ENCODE measurements at places on chromosomes 2 and 18.

DNA sequence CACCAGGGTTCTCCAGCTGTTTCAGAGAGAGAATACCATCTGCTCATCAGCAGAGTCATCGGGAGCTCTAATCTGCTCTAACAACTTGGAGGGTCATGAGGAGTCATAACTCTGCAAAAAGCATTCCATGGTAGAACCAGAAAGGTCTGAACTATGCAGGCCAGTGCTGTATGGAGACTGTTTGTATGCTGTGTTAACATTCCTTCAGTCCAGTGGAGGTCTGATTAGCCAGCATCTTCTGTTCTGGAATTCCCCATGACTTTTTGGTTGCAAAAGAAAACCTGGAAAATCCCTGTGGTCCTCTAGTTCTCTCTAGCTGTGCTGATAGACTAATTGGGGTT is 9.4 kb upstream of the ITGB6 start:
- no peak for DNase-seq

DNA sequence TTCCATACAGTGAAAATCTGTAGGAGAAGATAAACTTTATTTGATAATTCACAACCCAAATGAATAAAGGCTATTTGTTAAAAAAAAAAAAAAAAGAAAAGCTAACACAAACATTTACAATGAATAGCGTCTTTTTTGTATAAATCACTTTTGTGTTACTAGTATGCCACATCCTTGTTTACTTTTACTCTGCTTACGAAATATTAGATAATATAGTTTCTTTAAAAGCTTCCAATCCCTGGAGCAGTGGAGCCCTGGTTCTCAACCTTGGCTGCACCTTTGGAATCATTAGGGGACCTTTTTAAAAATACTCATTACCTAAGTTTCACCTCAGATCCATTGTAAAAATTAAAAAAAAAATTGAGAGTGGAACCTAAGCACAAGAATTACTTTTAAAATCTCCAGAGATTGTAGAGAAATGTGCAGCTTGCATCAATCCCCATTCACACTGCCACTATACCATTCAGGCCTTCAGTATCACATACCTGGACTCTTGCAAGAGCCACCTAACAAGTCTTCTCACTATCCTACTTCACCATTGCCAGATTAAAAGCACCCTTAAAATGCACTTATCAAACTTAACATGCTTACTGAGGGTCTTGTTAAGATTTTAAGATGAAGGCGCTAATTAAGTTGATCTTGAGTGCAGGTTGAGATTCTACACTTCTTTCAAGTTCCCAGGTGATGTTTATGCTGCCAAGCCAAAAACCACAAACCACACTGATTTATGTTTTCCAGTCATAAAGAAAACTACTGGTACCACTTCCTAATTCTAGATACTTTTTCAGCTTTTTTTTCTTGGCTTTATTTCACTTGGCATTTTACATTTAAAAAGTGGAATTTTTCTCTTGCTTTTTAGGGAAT is 59.7 kb upstream of the ZC3H15 start:
- no peak for DNase-seq

- DNase-seq, result no peak
Observed at GRCh38 chr18:76475450-76476194, 19.4 kb downstream of the ZNF516 start.

DNA sequence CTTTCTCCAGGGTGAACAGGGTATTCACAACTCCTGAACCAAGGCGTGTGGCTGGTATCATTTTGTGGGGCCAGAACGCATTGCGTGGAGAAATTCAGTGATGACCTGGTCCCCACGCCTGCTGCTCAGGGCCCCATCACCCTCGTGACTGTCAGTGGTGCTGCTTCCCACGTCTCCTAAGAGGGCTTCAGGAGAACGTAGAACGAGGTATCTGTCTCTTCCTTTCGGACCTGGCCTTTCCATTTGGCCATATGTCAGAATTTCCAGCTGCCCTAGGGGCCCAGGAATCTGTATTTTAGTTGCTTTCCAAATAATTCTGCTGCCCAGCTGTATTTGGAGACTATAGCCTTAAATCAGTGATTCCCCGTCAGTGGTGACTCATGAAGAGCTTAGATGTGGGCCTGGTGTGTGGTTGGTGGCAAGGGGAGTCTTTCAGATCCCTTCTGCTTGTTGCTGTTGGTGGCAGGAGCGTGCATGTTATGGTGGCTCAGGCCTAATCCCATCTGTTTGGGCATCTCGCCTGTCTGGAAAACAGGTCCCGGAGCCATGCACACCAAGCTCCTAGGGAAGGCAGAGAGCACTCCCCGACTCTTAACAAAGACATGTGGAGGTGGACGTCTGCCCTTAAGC is 56.4 kb downstream of the NPAS2 start:
- DNase-seq, result no peak

DNA sequence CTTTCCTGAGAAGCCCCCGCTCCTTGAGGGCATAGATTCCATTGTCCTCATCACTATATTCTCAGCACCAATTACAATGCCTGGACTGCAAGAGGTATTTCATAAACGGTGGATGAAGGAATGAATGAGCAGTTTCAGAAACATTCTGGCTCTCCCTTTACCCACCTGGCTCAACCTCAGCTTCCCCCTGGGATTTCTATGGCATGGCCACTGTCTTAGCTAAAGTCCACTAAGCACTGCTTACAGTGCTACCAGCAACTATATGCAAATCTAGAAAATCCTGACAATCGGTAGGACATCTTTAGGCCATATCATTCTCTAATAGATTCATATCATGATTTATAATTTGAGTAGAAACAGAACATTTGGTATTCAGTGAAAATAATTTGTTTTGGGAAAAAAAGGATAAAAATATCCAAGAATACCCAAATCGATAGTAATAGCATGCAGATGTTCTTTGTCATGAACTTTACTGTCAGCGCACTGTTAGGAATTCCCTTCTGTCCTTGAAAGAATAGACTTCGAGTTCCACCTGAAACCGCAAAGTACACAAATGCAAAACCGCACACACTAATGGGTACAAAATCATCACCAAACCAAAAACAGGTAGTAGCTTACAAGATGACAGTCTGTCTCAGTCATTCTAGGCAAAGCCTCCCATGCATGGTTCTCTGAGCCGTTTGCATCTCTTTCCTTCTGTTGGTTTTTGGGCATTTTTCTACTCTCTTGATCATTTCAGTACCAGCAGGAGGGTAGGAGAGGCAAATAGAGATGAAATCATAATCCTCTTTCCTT is 303.6 kb upstream of the ID2 start:
- DNase-seq, result no peak

GRCh38 chr2:96128456-96128855 is 9.8 kb downstream of the ASTL start:
- no peak for DNase-seq

DNA sequence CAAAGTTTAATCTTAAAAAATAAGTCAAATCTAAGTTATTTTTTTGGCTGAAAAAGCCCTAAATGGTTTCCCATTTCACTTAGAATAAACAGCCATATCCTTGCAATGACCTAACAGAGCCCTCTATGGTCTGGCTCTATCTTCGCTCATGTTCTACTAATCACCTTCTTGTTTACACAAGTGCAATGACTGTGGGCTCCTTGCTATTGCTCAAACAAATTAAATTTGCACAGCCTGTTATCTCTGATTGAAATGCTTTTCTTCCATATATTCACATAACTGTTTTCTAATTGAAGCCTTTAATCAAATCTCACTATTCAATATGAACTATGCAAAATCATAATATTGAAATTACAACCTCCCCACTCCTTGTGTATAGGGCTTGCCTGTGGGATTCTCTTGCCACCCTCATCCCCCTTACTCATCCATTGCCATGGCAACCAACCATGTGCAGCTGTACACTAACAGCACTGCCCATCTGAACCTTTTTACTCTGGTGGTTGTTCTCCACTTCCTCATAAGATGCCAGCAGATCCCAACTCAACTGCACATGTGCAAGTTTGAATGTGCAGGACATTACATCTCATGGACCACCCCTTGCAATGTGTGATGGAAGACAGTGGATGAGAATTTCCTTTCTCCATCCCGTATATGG is 1083.2 kb downstream of the SOCS6 start:
- DNase-seq, result no peak

GRCh38 chr2:215601990-215602721 is 166.3 kb upstream of the FN1 start:
- DNase-seq, result no peak

DNA sequence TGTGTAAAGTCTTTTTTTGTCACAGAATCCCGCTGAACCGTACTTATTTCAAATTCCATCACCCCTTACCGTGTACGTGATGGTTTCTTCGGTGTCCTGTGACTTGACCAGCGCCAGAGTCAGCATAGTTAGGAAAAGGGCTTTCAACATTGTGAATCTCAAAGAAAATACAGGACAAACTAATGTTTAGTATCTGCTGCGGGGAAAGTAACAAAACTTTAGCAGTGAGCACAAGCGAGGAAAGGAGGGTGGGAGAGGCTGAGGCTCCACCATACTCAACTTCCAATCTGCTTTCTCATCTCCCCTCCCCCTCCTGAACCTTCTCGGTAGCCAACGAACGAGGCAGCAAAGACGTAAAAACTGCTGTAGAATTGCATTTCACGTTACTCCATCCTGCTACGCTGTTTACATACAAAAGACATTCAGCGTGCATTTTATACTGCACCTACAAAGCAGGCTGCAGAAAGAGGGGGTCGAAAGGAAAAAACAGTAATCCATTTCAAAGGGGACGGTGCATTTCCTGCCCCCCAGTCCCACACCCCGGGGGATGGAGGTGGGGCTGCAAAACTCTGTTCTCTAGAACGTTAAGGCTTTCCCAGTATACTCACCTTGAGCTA is 1.2 kb downstream of the EFEMP1 start:
- no peak for DNase-seq

DNA sequence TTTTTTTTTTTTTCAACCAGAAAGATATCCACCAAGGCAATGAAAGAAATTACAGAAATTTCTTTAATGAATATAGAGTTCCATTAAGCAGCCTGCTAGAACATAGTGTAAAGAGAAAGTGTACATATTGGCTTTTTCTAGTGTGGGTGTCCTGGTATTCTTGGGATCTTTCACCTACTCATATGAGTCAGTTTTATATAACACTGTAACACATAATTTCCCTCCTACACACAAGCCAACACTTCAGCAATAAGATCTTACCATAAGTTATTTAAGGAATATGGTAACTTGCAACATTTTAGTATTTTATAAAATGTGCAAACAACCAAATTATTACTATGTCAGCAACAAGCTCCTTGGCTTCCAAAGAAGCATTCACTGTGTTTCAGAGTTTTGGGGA is 59.9 kb downstream of the ZRANB3 start:
- no peak for DNase-seq

DNA sequence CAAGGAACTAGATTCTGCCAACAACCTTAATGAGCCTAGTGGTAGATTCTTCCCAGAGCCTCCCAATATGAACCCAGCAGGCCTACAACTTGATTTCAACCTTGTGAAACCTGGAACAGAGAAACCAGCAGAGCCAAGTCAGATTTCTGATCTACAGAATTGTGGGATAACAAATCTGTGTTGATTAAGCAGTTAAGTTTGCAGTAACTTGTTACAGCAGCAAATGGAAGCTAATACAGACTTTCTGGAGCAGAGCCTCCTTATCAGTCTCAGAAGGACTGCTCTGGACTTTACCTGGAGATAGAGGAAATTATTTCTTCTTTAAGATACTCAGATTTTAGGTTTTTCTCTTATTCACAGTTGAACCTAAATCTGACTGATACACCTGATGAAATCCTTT is 225.5 kb downstream of the DYM start:
- DNase-seq, result no peak

- no peak for DNase-seq
Observed at GRCh38 chr18:13370995-13371625, 152.6 kb downstream of the LDLRAD4 start.

- DNase-seq, result no peak
Observed at GRCh38 chr2:44005846-44006245, 10.1 kb upstream of the LRPPRC start.

- no peak for DNase-seq
Observed at GRCh38 chr2:1775511-1776035, 31.3 kb upstream of the PXDN start.

DNA sequence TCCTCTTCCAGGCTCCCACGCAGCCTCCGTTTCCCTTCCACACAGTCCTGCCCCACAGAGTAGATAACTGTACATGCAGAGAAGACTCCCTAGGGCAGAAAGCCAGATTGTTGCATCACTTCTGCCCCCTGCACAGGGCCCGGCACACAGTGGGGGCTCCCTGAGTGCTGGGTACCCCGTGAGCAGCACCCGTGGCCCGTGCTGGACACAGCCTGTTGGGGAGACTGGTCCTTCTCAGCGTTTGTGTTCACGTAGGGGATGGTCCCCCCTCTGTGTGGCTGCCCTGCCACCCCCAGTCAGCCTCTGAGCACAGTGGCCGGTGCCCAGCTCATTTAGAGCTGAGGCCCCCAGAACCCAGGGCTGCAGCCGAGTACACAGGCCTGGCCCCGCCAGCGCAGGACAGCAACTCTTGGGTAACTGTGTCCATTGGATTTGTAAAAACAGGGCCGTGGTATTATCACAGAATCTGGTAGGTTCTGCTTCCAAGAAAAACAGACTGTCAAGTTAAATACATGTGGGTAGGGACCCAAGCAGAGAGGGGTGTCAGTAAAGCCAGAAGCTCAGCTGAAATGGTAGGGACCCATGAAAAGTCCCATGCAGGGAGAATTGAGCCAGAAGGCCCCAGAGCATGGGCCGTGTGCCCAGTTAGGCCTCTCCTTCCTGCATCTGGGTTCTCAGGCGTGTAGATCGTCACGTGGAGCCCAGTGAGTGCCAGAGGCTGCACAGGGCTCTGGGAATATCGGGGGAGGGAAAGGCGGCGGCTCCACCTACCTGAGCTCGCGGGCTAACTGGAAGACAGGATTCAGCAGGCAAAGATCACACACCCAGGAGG is 257.3 kb downstream of the ATAD2B start:
- DNase-seq, result no peak

DNA sequence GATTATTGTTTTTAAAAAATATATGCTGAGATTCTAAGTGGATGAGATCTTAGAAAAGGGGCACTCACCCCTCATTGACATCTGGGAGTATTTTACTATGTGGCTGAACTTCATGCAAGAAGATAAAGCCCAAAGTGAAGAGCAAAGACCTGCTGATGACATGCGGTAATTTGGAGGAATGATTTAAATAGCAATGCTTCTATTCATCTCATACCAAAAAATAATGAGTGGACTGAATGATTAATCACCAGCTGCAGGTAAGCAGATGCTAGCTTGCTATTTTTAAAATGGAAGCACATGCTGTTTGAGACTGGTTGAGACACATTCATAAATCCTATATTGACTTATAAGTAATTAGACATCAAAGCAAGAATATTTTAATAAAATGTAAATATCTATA is 12.7 kb upstream of the CDK15 start:
- DNase-seq, result no peak

- no peak for DNase-seq
Observed at GRCh38 chr2:223860809-223861738, 23.7 kb upstream of the AP1S3 start.

DNA sequence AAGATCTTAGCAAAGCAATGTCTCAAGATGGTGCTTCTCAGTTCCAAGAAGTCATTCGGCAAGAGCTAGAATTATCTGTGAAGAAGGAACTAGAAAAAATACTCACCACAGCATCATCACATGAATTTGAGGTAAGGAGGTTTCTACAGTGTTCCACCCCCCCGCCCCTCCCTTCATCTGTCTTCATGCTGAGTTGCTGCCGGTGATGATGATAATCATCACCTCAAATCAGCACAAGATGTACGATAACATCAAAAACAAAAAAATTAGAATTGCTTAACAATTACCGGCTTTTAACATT is 14.6 kb downstream of the UGP2 start:
- DNase-seq, result peak; percentile 24

GRCh38 chr2:60804473-60804872 is 48.4 kb downstream of the PAPOLG start:
- DNase-seq, result no peak

Measured in stimulated activated CD8-positive, alpha-beta memory T cell treated with anti-CD3 and anti-CD28 coated beads, Interleukin-2, amount 100 ng/mL, for 1 hour (primary cell).